ENCODE measurements at places on chromosomes 6 and 20. TPM values are rescaled to one million over a fixed set of nuclear protein-coding genes. Genes with fewer than 3 reads are reported as not detected.

- no peak for DNase-seq
These were observed 220.0 kb upstream of the ZNF217 start for GRCh38 chr20:53813636-53814035.

GRCh38 chr6:16712931-16713484 lies 48.3 kb downstream of the ATXN1 start:
- DNase-seq, result no peak

- no peak for DNase-seq
These were observed 317.0 kb downstream of the ZFAND3 start for GRCh38 chr6:38136547-38136946.

GRCh38 chr6:156988276-156989158 lies 211.3 kb downstream of the ARID1B start:
- DNase-seq, result no peak

- peak; percentile 72 for DNase-seq
These were observed 49.8 kb downstream of the FRK start for GRCh38 chr6:116010790-116011401.

GRCh38 chr20:33105316-33105924 lies 26.0 kb downstream of the BPIFB4 start:
- no peak for DNase-seq

GRCh38 chr6:13761361-13762036 lies 49.9 kb upstream of the RANBP9 start:
- DNase-seq, result no peak

GRCh38 chr20:64242003-64242796 lies 13.3 kb upstream of the PCMTD2 start:
- DNase-seq, result no peak

DNA sequence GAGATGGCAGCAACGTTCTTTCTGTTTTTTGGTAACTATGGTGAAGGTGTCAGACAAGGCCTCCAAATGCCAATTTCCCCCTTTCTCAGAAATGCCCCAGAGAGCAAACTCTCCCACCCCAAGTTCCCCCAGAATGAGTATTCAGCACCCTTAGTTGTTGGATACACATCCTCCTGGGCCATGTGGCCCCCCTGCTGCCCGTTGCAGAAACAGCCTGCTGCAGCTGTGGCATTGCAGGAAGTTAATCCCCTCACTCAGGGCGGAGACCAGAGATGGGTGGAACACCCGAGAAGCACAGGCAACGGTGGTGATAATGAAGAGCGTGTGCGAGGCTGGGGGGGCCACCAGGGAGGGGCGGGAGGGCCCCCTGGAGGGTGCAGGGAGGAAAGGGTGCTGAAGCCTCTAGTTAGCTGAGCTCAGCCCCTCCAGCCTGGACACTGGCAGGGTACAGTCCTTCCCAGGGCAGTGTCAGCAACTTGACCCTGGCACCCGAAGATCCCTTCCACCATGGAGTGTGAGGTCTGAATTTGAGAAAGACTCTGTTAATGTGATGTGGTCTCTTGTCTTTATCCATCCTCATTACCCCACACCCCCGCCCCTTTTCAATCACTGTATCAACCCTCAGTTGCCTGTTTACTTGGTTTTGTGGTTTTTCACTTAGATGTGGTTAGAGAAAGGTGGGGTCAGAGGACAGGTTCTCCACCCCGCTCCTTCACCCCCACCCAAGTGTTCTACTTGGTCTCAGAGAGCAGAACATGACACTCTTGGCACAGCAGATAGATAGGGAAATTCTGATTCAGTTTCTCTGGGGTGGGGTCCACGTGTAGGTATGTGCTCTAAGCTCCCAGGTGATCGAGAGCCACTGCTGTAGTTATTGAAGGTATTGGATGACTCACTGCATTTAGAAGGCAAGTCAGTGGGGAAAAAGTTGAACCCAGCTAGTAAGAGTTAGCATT lies 208.8 kb upstream of the SUPT3H start:
- DNase-seq, result no peak

DNA sequence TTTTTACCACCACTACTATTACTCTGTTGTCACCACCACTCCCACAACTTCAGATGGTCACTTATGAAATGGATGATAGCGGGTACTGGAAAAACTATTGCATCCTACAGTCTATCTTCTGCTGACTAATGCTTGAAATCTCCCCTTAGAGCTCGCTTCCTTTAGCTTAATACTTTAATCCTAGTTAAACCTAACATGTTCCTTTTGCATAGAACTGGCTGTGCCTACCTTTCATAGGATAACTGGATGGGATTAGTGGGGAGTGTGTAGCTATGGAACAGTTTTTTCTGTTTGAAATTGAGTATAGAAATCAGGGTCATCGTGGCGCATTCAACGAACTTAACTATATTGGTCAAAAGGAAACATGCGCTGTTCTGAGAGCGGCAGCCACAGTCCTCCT lies 294.7 kb downstream of the FARS2 start:
- DNase-seq, result no peak

DNA sequence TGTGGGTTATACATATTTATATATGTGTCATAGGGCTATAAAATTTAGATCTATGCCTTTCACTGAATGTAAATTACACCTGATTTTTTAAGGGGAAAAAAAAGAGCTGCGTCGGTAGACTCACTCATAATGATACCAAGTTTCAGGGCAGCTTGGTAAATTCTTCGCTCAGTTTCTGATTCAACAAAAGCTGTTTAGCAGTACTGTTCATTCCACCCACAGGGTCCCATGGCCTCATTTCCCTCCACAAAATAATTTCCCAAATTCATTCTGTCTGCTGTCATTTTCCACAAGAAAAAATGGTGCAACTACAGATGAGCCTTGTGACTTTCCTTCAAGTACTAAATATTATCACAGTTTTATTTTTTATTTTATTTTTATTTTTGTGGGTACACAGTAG lies 63.7 kb downstream of the PAK5 start:
- DNase-seq, result no peak

GRCh38 chr6:111423055-111423633 lies 59.9 kb downstream of the REV3L start:
- no peak for DNase-seq

- no peak for DNase-seq
These were observed 7.5 kb downstream of the NELFCD start for GRCh38 chr20:58988565-58988882.

DNA sequence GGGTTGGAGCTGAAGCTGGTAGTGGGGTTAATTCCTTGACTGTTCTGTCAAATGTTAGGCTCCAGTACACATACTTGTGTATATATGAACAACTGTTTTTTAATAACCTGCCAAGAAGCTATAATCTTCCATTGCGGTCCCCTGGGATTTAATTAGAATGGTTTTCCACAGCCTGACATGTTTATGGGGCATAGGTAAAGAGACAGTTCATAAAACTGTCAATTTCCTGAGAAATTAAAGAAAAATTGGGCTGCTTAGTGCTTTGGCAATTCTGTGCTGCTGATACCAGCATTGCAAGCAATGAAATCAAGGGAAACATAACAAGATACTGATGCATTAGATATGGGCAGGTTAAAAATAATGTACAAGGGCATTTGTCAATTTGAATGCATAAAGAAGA lies 314.1 kb upstream of the SLC35B3 start:
- no peak for DNase-seq

DNA sequence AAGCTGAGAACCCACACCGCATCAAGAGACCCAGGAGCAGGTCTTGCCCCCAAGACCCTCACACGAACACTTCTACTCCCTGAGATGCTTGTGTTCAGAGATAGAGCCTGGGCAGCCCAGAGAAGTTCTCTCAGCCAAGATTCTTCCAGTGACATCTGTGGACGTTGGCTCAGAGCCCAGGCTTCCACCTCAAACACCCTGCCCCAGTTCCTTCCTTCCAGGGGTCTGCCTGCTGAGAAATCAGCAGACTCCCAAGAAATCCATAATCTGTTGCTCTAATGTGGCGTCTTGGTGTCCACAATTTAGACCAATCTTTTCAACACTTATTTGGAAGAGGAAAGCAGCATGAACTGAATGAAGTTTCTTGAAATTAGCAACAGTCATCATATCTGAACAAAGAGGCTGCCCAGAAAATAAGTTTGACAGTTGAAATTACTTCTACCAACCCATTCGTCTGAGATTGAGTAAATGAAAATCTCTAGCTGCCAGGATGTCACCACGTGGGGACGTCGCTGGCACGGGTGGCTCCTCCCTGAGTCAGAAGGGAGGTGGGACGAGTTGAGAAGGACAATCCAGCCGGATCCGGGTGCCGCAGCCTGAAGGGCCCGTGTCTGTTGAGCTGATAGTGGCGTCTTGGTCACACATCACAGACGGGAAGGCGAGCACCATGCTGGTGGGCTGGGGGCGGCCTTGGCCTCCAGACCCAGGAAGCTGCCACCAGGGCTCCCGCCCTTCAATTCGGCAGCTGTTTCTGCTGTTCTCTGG lies 400.9 kb downstream of the TAF4 start:
- DNase-seq, result no peak

DNA sequence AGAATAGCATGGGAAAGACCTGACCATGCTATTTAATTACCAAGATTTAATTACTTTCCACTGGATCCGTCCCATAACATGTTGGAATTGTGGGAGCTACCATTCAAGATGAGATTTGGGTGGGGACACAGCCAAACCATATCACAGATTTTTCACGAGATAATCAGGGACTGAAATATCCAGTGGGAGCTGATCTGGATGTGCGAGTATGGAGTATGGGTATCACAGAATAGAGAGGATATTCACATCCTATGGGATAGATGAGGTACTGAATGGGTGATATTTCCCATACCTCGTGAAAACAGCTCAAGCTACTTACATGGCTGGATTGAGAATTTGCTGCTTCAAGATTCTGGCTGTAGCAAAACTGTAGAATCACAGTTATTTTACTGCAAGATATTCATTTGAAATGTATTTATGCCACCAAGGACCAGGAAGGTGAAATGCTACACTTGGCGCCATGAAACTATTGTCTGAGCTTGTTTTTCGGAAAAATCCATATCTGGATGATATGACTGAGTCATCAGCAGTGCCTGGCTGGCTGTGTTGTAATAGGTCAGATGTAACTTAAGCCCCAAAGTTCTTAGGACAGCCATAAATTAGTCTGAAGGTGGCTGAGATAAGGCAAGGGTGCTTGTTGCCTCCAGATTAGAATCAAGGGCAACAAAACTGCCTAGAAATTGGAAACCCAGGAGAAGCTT lies 29.8 kb downstream of the KCNS1 start:
- no peak for DNase-seq

- no peak for DNase-seq
These were observed 941.3 kb downstream of the TBC1D32 start for GRCh38 chr6:120392941-120393340.

- DNase-seq, result no peak
These were observed 3.3 kb downstream of the PSMB9 start for GRCh38 chr6:32857156-32857891.

- DNase-seq, result no peak
These were observed 325.1 kb downstream of the CDH26 start for GRCh38 chr20:60283281-60283680.

GRCh38 chr6:121851056-121851455 lies 415.6 kb downstream of the GJA1 start:
- DNase-seq, result no peak

DNA sequence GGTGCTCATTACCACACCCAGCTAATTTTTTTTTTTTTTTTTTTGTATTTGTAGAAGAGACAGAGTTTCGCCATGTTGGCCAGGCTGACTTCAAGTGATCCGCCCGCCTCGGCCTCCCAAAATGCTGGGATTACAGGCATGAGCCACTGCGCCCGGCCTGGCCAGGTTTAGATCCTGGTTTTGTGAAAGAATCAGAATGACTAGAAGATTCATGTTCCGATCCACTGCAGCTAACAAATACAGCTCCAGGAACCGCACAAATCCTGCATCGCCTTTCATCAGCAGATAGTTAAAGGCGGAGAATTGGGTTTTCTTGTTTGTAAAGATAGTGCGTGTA lies 151.2 kb upstream of the AKAP12 start:
- DNase-seq, result no peak

DNA sequence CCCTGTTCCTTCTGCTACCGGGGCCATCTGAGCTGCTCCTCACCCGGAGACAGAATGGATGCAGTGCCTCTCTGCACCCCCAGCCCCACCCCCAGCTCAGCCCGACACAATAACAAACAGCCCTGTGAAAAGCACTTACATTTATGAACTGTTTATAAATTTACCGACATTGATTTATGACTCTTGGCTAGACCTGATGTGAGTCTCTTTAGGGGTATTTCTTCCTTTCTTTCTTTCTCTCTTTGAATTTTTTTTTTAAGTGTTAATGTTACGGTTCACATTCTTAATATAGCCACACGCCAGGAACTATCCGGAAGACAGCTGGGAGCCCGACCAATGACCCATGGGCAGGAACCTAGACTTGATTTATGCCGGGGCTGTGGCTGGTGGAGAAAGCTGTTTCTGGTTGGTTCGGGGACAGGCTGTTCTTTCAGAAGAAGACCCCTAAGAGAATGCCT lies 266.3 kb downstream of the CDC5L start:
- no peak for DNase-seq

DNA sequence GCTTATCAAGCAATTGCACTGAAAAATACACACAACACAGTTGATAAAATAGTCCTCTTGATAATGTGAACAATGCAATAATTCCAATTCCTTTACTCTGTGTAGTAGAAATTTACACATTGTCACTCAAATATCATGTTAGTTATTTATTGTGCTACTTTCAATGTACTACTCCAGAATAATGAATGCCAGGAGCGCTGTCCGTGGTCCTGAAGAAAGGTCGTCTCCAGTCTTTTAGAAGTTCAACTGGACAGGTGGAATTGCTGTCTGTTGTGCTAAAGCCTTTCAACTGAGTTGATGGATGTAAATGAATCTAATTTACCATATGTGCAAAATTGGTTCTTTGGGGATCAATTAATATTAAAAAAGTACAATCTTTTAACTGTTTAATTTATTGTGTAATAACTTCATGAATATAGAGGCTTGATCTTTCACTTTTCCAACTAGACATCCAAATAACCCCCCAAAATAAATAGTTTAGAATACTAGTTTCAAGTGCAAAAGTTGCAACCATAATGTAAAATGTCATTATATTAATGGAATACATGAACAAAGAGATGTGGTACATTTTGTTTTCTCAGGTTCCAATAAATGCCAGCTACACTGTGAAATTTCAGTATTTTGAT lies 3.2 kb downstream of the GRIK2 start:
- no peak for DNase-seq

Gene RIPPLY2
- not detected for total RNA-seq

Gene BCKDHB
- 6.7 TPM for total RNA-seq

Gene TSHZ2
- 3.3 TPM for total RNA-seq

Gene ZNF335
- total RNA-seq, result 11.1 TPM

Gene ALDH8A1
- 0.13 TPM for total RNA-seq

Gene TGM3
- total RNA-seq, result not detected

Gene PGC
- total RNA-seq, result not detected

Gene TRDN
- 879 TPM for total RNA-seq

Gene SIGLEC1
- total RNA-seq, result 3.1 TPM

Gene ULBP2
- total RNA-seq, result 0.75 TPM

Gene HFE
- total RNA-seq, result 1.3 TPM

Gene OR2B6
- total RNA-seq, result not detected

All from psoas muscle (tissue), 8 donors.